ENCODE measurements at places on chromosomes 16 and 17. TPM values are rescaled to one million over a fixed set of nuclear protein-coding genes. Genes with fewer than 3 reads are reported as not detected.

DNA sequence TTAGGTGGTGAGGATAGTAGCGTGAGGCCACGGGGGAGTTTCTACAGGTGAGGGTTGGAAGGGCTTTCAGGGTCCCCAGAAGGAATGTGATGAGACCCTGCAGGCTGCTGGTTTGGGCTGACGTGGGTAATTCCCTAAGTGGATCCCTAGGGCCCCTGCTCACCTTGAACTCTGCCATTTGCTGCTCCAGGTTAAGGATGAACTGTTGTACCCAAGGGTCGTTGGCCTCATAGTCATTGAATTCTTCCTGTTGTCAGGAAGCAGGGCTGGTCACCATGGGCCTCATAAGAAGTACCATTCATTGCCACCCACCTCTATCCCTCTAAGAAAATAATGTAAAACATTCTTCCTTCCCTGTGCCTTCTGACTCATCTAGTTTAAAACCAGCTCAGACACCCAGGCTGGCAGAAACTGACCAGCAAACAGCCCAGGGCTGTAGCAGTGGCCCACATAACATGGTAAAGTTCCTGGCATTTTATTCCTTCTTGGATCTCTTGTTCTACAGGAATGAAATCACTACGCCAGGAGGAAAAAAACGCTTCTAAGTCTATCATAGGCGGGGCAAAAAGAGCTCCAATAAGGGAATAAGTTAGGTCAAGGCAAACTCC, 27.6 kb downstream of the FCSK start:
- DNase-seq, result no peak

Gene TBC1D3K
- total RNA-seq, result not detected

DNA sequence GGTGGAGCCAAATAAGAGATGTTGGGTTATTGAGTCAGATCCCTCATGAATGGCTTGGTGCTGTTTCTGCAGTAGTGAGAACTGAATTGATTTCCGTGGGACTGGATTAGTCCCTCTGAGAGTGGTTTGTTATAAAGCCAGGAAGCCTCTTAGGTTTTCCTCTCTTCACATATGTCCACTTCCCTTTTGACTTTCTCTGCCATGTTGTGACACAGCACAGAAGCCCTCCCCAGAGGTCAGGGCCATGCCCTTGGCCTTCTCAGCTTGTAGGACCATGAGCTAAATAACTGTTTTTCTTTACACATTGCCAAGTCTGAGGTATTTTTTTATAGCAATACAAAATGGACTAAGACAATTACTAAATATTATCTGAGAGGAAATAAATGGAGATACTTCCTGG, 10.3 kb upstream of the HAPSTR1 start:
- DNase-seq, result peak; percentile 13

DNA sequence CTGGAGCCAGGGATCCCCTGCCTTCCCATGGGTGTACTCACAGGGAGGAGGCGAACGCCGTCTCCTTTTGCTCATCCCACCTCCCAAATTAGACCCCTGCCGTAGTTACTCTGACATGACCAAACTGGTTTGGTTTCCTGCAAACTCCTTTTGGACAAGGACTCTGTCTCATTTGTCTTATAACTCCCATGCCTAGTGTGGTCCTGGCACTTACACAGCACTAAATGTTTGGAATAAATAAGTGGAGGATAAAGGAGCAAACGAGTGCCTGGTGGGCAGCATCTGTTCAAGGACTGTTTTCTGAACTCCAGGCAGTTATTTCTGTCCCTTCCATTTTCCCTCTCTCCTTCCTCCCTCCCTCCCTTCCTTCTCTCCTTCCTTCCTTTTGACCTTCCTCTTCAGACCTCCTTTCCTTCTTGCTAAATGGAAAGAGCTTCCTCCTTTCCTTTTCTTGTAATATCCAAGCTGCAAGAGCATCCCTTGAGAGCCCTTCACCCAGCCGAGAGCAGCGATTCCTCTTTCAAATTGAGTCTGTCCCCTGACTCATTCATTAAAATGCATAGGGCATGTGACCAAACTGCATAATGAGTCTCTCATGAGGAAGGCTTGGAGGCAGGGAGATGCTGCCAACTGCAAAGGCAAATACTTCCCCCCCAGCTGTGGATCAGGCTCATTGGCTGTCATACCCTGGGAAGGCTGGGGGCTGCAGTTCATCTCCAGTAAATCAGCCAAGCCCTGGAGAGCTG, 36.8 kb downstream of the CHD9 start:
- DNase-seq, result no peak

DNA sequence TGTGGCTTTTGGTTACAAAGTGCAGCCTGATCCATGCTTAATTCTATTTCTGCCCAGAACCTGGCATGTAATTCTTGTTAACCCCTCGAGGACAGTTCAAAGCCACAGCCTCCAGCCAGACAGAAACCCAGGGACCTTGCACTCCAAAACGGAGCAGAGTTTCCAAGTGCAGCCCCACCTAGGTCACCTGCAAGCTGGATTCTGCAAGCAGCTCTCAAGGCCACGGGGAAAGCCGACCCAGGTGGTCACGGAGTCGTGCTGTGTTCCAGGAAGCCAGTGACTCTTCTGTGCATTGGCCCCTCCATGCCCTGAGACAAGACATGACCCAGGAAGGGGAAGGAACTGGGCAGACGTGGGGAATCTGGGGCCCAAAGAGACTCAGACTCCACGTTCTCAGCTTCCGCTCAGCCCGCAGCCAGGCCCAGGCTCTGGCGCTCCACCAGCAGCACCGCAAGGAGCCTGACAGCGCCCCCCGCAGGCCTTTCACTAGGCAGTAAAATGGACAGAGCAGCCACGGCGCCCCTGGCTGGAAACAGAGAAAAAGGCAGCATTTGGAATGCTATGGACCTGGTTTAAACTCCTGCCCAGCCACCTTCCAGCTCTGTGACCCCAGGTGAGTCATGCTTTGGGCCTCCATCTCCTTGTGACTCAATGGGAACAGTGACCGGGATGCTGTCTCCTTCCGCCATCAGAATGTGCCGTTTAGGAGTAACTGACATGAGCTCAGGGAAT, 27.3 kb upstream of the GSG1L start:
- no peak for DNase-seq

DNA sequence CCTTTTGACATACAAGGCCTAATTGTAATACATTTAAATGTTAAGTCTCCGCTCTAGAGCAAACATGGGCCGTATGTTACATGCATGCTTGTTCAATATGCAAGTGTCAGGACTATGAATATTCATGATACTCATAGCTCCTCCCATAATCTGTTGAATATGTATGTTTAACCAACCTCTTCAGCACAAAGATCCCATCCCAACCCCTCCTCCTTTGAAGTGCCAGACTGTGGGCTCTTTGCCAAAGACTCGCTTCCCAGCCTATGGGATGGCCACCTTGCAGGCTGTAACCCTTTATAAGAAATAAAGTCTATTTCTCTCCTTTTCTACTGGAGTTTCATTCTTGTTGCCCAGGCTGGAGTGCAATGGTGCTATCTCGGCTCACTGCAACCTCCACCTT, 156.2 kb downstream of the ABCC12 start:
- no peak for DNase-seq

- no peak for DNase-seq
These were observed 29.8 kb downstream of the WSB1 start for GRCh38 chr17:27323538-27324215.

- DNase-seq, result peak; percentile 41
These were observed 260.4 kb upstream of the TBX2 start for GRCh38 chr17:61139219-61139618.

GRCh38 chr17:68459037-68459639, 1.8 kb upstream of the WIPI1 start:
- no peak for DNase-seq

GRCh38 chr17:21098934-21099689, 27.7 kb upstream of the DHRS7B start:
- DNase-seq, result peak; percentile 75

DNA sequence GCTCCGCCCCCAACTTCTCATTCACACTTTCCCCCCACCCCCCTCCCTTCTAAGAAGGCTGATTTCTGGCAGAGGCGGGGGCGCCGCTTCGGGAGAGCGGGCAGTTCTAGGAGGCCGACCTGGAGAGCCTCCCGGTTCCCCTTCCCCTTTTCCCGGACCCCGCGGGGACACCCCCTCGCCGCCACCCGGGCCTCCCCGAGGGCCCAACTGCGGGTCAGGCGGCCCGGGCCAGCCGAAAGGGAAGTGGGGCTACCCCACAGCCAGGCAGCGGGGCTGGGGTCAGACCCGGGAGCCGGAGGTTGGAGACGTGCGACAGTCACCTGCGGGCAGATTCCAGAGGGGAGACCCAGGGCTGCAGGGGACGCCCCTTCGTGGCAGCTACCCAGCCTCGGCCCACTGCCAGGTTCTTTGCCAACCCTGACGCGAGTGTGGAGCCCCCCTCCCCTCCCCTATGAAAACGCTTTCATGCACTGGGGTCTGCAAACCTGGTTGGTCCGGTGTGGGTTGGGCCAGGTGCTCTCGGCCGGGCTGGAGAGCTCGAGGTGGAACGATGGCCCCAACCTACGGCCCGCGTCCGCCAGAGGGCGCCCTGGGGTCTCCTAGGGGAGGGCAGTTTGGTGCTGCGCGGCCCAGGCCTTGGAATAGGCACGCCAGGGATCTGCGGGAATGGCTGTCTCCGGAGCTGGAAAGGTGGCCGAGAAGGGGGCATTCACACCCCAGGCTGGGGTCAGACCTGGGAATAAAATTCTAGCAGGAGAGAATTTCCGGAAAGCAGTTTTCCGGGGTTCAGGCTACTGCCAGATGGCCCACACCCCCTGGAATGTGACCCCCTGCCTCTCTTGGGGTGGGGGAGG, 721 bp upstream of the SOCS3 start:
- DNase-seq, result peak; percentile 97

Gene GAS7
- 2.8 TPM for total RNA-seq

GRCh38 chr17:19417611-19418010, 6.6 kb downstream of the RNF112 start:
- DNase-seq, result no peak
